ENCODE measurements at places on chromosomes 4 and X.

- DNase-seq = no peak
Measured at GRCh38 chr4:187184508-187184907, 460.9 kb upstream of the FAT1 start.

- no peak for DNase-seq
Measured at GRCh38 chrX:8364369-8365141, 100.1 kb upstream of the VCX3B start.

DNA sequence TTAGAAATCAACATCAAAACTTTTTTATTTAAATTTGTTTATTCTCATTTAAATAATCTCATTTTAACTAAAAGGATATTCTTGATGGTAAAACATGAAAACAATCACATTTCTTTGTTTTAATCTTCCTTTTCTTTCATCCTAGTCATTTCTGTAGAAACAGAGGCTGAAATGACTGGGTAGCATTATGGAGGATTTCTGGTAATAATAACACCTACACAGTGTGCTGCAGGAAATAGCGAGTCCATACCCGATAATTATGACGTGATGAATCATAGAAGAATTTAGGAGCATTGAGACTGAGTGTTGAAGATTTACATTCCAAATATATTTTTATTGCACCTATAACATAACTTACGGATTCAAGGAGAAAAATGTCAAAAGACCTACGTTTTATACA, 31.4 kb upstream of the BBS12 start:
- DNase-seq = no peak

DNA sequence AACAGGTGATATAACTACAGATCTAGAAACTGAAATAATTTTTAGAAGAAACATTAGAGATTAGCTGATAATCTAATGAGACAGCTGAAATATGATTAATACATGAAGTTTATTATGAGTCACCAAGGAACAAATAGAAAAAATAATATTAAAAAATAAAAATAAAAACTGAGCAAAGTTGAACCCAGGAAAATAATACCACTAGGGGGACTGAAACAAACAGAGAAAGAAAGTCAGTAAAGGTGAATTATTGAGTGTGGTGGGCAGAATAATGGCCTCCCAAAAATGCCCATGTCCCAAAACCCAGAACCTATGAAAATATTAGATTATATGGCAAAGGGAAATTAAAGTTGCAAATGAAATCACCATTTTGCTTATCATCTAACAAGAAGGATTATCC, 820.7 kb upstream of the INTU start:
- no peak for DNase-seq

DNA sequence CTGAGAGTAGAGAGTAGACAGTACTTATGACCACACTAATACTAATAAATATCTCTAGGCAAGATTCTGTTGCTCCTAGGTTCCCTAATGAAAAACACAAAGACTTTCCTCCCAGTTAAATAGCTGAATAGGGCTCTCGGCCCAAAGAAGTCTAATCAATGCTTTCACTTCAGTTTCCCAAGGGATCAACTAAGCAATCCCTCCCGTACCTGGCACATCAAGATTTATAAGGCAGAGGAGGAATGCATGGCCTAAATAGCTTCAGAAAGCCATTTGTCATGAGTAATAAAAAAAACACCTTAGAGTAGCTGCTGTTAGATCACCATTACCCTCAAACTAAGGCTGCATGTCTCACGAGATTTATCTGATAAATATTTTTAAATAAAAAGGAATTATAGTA, 56.8 kb upstream of the EXOC1L start:
- DNase-seq = no peak

GRCh38 chrX:47221756-47222155, 3.3 kb downstream of the CDK16 start:
- DNase-seq = no peak

DNA sequence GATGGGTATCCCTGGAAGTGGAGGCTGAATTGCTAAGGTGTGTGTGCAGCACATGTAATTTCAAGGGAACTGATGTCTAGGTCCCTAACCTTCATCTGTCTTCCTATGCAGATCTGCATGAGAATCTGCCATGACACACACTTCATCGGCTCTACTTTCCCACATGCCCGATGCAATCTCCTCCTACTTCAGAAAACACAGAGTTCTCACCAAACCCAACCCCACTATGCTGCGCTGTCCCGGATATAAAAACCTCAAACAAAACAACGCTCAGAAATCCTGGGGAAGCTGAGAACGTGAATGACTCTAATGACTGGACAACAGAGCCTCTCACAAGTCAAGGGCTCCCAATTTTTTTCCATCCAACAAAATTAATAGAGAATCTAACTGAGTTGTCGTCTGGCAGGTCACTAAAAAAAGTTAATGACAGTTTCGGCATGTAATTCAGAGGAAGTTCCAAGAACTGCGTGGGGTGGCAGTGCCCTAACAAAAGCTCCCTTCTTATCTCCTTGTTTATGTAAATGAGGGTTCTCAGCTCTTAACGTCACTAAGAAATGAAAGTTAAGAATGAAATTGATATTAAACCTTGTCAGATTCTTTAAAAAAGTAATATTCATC, 39.0 kb downstream of the STX18 start:
- no peak for DNase-seq

DNA sequence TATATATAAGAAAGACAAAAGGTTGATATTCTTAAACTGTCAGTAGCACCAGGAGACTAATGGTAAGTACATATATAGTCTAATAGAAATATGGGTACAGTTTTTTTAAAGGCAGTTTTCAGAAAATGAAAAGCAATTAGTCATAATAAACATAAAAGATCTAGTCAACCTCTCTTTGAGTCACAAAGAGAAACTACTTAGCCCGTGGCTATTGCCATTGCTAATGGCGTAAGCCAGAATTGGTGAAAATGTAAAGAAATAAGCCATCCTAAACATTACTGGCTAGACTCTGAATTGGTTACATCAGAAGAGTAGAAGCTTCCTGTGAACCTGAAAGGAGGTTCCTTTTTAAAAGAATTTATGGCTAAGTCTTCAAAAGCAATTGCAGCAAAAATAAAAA, 668.7 kb upstream of the CPEB2 start:
- no peak for DNase-seq

- no peak for DNase-seq
Measured at GRCh38 chr4:114323841-114324240, 274.8 kb upstream of the UGT8 start.

DNA sequence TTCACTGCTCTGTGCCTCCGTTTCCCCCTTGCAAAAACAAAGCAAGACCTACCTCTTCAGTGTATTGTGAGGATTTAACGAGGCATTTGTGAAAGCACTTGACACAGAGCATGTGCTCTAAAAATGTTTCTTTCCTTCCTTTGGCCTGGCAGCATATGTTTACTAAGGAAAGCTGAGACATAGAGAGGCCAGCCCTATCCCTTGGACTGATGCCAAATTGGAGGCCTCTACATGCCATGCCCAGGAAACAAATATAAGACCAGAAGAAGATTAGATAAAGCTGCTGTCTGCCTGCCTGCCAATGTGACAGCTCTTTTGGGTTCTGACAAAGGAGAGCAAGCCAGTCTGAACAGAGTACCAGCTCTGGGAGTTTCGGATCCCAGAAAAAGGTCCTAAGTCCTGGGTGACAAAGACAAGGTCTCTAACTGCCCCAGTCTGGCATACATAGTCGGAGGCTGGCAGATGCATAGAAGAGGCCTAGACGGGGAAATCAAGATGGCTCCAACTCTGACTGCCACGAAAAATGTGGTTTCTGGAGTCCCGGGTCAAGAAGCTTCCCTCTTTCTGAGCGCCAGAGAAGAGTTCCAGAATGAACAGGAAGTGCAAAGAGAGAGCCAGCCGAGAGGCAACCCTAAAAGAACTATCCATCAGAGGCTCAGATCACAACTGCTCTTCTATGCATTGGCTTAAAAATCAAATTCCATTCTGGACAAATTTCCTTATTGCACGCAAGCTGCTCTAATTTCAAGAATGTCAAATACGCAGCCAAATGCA, 25.8 kb downstream of the OTUD6A start:
- DNase-seq = no peak

DNA sequence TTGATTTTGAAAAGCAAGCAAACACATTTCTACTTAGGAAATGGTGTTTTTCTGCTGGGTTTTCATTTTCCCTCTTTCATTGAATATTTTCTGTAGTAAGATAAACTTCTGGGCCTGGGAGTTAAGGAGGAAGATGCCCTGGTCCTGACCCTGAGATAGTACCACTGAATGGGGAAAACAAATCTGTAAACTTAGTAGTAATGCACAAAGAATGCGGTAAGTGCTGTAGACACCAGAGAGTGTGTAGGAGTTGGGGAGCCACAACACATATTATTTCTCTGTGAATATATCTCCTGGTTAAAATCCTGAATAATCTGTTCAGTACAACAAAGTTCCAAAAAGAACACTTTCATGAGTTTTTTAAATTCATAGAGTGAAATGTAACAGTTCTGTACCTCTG, 178.3 kb downstream of the MAPK10 start:
- no peak for DNase-seq

GRCh38 chrX:71846429-71846828, 64.2 kb upstream of the NHSL2 start:
- no peak for DNase-seq
